GM23338 (cell line): ENCODE measurements at places on chromosomes 5 and 9. TPM values are rescaled to one million over a fixed set of nuclear protein-coding genes. Genes with fewer than 3 reads are reported as not detected.
A peak's percentile ranks its signal among the peaks of the same experiment; 100 is the strongest.

The IFNB1 gene
- not detected in 2 replicates for total RNA-seq

DNA sequence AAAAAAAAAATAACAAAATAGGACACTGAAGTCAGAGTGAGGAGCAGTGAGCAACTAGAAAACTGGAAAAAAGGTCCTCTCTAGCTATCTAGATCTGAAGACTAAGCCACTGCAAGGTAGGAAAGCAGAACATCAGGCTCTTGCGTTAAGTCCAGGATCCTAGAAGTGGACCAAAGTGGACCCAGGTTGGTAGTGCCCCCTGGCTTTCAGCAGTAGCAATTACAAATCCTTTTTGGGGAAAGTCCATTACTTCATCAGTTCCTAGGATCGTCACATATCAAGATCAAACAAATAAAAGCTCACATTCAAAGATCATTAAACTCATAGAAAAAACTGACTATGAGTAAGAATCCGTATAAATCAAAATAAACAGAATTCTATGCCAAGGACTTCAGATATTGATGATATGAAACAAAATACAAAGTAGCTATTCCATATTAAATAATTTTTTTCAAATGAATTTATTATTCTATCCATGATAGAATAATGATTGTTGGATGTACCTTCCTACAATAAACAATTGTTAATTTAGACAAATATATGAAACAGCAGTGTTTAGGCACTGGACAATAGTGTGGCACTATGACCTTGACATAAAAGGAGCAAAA lies 6.5 kb upstream of the RICTOR start:
- peak; percentile 79 for DNase-seq

DNA sequence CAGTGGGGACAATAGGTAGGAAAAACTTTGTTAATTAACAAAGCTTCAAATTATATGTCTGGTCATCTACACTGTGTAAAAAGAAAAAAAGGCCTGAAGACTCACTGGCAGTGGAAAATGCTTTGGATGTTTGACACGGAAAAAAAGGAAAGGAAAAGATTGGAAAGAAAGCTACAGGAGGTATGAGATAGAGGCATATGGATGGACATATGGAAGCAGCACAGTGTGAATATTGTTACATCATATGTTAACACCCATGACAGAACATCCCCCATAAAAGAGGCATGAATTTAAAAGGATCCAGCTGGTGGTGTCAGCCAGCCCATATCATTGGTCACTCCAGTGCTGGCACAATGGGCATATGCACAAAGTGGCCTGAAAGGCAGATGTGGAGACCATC lies 19.0 kb upstream of the ADAMTS19 start:
- no peak for DNase-seq

DNA sequence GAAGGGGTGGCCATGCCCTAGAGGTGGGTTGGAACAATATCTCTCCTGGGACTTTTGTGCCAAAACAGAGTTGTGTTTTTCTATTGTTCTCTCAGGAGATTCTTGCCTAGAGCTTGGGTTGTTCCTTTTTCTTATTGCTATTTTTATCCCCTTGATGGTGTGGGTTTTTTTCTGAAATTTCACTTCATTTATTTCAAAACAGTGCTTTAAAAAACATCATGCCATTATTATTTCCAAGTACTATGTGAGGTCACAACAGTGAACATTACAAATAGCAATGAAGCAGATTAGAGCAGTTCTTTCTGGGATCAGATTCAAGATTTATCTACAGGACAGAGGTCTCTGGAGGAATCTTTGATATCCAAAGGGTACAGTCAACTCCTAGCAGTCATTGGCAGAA lies 76.6 kb downstream of the ACTBL2 start:
- no peak for DNase-seq
